ENCODE measurements at places on chromosomes 4 and X.

DNA sequence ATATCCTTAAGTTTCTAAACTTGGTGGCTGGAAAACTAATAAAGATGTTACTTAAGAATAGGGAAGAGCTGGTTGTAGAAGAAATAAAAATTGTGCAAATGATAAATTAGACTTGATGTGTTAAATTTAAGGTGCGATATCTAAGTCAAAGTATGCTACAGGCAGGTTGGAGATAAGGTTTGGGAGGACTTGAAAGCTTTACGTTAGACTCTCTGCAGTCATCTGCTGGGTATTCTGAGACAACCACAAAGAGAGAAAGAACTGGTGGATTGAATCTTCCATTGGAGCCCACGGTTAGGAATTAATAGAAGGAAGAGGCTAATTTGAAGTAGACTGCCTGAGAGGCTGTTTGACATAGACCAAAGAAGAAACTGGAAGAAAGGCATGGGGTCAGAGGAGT is 7.9 kb downstream of the SMAD1 start:
- DNase-seq: no peak

DNA sequence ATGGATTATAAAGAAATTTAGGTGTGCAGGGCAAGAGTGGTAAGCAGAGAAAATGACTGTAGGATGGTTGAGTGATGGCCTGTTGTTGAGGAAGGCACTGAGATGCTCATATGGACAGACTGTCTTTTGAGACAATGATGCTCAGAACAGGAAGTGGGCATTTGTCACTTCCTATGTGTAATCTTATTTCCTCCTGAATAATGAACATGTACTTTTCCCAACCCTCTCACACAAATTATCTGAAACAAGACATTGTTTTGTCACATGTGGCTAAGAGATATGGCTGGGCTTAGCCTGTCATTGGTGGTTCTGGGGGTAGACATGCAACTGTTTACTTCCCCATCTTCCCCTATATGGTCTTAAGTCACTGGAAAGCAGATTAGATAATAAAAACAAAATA is 240.5 kb downstream of the CFAP47 start:
- no peak for DNase-seq

- no peak for DNase-seq
Measured at GRCh38 chr4:64780664-64781063, 371.4 kb upstream of the TECRL start.

GRCh38 chr4:159290321-159291030 is 187.6 kb downstream of the RAPGEF2 start:
- no peak for DNase-seq

DNA sequence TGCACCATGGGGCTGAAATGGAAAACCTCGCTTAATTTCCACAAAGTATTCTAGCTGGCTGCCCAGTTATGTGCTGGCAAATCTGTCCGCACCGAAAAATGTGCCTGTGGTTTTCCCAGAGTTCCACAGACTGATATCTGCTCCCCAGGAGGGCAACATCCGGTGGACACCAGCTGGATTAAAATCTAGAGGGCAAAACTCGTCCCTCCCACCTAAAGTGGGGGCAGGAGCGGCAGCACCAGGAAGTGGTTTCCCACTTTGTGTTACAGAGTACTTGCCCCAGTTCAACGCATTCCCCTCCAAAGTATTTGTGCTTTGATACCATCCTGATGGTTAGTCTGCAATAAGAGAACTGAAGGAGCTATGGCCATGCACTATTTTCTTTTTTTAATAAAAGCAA is 187.6 kb downstream of the TSPAN5 start:
- DNase-seq: no peak

GRCh38 chr4:141246683-141247429 is 26.2 kb downstream of the ZNF330 start:
- no peak for DNase-seq

- peak; percentile 33 for DNase-seq
Measured at GRCh38 chrX:38805432-38806389, 4.5 kb downstream of the MID1IP1 start.

GRCh38 chrX:68454476-68455150 is 21.3 kb upstream of the OPHN1 start:
- no peak for DNase-seq

- DNase-seq: no peak
Measured at GRCh38 chr4:23789762-23790161, 100.1 kb downstream of the PPARGC1A start.

GRCh38 chr4:126592088-126592487 is 1040.7 kb upstream of the INTU start:
- no peak for DNase-seq

DNA sequence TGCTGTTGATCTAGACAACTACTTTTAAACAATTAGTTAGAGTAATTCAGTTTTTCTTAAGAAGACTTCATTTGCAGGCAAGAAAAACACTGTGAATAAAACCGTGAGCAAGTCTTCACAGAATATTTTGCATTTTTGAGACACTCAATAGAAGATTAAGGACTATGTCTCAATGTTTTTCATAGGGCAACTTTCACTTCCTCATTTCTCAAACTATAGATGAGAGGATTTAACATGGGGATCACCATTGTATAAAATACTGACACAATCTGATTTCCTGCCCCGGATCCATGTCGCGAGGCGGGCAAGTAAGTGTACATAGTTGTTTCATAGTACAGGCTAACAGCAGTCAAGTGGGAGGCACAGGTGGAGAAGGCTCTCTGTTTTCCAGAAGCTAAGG is 108.8 kb upstream of the IGSF1 start:
- no peak for DNase-seq

DNA sequence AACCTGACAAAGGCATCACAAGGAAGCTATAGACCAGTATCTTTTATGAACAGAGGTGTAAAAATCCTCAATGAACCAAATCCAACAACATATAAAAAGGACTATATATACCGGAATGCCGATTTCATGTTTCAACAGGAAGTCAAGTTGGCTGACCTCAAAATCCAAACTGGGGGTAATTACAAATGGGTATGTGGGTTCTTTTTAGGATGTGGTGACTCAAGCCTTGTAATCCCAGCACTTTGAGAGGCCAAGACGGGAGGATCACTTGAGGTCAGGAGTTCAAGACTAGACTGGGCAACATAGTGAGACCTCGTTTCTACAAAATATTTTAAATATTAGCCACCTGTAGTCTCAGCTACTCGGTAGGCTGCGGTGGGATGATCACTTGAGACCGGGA is 10.4 kb downstream of the PRSS48 start:
- DNase-seq: no peak

DNA sequence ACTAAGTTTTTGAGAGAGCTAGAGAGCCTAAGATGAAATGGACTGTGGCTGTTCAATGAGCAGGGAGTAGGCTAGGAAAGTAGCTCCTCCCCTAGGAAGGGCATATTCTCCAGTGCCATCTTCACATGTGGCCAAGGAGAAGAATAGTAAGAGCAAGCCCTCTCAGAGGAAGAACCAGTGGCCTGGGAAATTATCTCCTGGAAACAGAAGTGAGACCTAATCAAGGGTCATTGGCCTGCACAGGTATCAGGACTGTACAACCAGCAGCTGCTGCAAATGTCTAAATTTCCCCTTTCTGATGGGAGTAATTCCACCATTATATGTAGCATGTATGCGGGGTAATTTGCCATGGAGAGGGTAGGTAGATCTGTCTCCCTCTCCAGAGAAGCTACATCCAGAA is 334.8 kb upstream of the RASGEF1B start:
- no peak for DNase-seq

GRCh38 chr4:1516261-1516660 is 110.0 kb upstream of the NKX1-1 start:
- DNase-seq: no peak

- DNase-seq: peak; percentile 22
Measured at GRCh38 chrX:140664939-140665338, 44.6 kb upstream of the LINC00632 start.

DNA sequence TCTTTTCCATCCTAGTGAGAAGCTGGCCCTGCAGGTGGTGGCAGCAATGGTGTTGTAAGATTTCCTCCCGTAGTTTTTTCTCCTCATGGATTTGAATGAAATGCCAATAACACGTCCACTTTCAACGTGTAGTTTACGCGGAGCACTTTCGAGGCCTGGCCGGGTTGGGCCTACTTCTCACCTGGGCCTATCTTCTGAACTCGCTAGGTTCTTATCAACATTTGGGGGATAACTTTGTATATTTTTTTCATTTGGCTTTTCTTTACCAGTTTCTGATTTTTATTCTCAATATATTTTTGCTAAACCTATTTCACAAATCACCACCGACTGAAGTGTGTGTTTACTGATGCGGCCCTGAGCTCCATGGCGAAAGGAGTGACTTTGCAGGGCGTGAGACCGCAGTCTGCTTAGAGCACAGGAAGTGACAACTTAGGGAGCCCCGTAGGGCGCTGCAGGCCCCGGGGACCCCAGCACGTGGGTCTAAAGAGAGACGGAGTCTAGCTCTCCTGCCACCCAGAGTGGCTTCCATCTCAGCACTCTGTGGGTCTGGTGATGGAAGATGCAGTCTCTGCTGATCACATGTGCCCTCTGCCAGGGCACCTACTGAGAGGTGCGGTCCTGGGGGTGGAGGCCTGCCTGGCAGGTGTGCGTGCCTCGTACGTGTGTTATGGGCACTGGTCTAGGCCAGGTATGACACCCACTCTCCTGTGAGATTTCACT is 29.1 kb downstream of the NELFA start:
- DNase-seq: no peak

DNA sequence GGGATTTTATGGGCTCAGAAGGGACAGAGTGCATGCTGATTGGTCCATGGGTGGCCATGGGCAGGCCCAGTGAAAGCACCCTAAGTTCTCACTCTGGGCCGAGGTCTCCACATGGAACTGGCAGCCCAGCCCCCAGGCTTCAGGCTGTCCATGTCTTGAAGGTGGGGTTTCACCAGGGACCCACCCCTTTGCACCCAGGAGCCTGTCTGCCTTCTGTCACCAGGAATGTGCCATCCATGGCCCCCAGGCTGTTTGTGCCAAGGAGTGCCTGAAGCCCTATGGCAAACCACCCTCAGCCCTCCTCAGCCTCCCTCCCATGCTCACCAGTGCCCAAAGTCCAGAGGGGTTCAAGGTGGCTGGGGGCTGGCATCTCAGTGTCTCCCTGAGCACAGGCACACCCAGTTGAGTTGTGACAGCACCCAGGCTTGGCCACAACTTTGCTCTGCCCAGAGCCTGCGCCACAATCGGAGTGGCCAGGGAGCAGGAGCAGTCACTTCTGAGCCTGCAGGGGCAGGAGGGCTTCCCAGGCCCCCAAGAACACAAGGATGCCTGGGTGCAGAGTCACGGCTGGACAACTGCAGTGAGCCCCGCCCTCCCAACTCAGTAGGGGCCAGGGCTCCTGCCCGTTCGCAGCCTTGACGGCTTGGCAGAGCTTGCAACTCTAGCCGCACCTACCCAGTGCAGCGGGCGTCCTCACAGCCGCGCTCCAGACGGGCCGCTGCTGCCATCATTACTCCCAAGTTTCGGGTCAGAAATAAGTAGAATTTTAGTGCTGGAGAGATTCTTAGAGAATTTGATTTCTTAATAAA is 185.3 kb upstream of the NUDT6 start:
- no peak for DNase-seq

DNA sequence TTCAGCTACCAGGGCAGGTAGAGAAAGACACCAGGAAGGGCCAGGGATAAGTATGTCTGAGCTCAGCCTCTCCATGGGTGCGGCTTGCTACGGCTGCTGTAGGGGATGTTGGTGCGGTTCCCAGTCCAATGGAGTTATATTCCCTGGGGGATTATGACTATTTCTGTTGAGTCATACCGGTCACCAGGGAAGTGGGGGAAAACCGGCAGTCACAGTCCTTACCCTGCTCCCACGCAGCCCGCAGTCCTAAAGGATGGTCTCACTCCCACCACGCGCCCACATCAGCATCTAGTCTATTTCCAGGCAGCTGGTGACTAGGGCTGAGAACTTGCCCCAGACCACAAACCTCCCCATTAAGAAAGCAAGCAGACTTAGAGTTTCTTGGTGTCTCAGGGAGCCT is 191.6 kb downstream of the VEGFC start:
- DNase-seq: no peak

GRCh38 chrX:57643698-57644097 is 36.4 kb downstream of the NLRP2B start:
- DNase-seq: no peak

- DNase-seq: no peak
Measured at GRCh38 chr4:144531841-144532240, 114.1 kb upstream of the HHIP start.

GRCh38 chr4:182093935-182094334 is 149.3 kb upstream of the TENM3 start:
- no peak for DNase-seq

- no peak for DNase-seq
Measured at GRCh38 chrX:146154191-146154590, 336.6 kb downstream of the SLITRK2 start.

DNA sequence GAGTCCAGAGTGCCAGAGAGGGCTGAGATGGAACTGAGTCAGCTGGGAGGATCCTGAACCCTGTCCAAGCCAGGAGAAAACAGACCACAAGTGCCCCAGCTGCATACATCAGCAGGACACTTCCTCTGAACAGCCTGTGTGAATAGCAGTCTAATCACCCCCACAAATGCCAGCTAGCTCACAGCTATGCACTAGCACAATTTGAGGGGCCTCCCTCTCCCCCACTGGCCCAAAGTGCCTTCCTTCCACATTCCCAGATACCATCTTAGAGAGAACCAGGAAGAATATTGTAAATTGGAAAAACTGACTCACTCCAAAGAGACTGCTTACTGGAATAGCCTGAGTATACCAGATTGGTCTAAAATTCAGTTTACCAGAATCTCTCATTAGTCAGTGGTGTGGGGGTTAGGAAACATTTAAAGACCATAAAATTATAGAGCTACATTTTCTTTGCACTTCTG is 292.6 kb upstream of the KLF3 start:
- no peak for DNase-seq

- DNase-seq: no peak
Measured at GRCh38 chr4:3295837-3296624, 3.2 kb downstream of the RGS12 start.

DNA sequence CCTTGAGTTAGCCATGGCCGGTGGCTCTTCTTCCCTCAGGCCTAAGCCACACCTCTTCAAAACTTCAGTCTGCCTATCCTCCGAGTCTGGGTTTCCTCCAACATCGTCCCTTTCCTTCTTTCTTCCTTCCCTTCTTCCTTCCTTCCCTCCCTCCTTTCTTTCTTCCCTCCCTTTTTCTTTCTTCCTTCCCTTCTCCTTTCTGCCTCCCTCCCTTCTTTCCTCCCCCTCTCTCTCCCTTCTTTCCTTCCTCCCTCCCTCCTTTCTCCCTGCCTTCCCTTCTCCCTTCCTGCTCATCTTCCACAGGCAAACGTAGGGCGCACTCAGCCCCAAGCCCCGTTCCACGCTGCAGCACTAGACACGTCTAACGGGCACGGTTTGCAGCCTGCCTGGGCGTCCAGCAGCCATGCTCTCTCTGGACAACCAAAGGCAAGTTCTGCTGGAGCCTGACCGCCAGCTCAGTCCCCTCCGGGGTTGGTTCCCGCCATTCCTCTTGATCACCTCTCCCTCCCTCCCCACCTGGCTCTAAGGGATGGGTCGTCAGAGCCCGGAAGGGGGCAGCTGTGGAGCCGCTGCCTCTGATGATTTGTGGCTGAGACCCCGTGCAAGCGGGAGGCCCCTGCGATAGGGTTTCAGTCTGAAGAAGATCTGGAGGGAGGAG is 34.1 kb upstream of the CLDN24 start:
- no peak for DNase-seq
